Spleen (tissue), 13 donors: ENCODE measurements at places on chromosomes 6 and 20. TPM values are rescaled to one million over a fixed set of nuclear protein-coding genes. Genes with fewer than 3 reads are reported as not detected.

DNA sequence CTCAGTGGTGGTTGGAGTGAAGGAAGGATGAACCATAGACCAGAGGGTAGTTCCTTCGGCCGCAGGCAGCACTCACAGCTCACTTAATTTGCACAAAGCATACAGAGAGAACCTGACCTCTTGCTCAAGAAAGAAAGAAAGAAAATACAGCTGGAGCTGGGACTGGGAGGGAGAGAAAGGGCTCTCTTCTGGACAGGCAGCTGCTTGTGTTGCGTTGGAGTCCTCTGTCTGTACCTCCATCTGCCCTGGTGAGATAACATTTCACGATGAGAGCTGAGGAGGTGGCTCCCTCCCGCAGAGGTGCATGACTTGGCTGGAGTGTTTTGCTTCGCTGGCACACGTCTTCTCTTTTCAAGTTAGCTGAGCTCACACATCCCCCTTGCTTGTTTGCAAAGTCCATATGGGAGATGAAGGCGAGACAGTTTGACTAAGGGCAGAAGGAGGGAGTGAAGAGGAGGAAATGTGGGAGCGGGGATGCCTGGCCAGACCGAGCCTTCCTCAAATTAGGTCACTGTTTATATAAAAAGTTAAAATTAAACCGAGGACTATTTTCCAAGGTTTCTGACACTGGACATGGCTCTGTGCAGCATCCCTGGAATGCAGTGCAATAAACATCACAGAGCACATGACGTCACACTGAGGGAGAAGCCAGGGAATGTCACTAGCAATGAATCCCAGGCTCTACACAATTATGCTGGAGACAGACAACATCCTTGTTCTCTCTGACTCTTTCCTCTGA is 359.4 kb downstream of the CD83 start:
- no peak overlapping the region for H3K4me3 ChIP-seq
- no peak for DNase-seq
- H3K27ac ChIP-seq = peak overlapping the region; percentile 63
- no peaks in the 10 kb centered on the region for H3K27me3 ChIP-seq
- peaks cover 19% of the 10 kb centered on the region for H3K4me1 ChIP-seq

DNA sequence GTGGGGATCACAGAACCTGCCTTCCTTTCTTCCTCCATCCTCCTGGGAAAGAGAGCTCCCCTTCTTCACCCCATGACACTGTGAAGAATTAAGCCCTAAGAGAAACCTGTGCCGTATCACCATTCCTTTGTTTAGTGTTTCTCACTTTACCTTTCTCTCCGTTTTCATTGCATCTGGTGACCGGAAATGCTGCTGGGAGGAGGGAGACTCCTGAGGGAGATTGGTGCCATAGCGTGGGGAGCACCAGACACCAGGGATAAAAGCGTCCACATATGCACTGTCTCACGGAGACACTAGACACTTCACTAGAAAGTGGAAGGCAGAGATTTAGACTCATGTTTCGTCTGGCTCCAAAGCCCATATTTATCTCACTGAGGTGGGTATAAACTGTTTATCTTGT is 15.5 kb upstream of the ULBP3 start:
- H3K4me3 ChIP-seq = no peak overlapping the region
- no peak for DNase-seq
- H3K27me3 ChIP-seq = no peaks in the 10 kb centered on the region
- no peaks in the 10 kb centered on the region for H3K36me3 ChIP-seq

DNA sequence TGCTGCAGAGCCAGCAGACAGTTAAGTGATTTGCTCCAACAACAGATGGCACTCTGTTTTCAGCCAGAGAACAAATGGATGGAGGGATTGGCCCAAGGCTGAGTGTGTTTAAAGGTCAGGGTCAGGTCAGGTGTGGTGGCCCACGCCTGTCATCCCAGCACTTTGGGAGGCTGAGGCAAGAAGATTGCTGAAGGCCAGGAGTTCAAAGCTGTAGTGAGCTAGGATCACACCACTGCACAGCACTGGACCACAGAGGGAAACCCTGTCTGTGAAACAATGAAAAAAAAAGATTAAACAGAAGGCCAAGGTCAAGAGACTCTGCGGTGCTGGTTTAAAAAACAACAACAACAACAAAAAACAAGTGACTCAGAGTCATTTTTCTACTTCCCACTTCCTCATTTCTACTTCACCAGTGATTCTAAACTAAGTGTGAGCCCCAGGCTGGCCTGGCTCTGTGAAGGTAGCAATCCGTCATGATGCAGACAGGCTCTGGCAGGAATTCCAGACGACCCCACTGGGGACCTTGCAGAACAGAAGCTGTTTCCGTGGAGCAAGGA is 42.5 kb upstream of the ARMC2 start:
- peaks cover 8% of the 10 kb centered on the region for H3K4me1 ChIP-seq
- no peak overlapping the region for H3K4me3 ChIP-seq
- H3K27ac ChIP-seq = no peak overlapping the region
- no peak for DNase-seq

- DNase-seq = no peak
- no peaks in the 10 kb centered on the region for H3K4me1 ChIP-seq
- H3K36me3 ChIP-seq = no peaks in the 10 kb centered on the region
- no peaks in the 10 kb centered on the region for H3K27me3 ChIP-seq
- H3K27ac ChIP-seq = no peak overlapping the region
Measured at GRCh38 chr6:22448291-22448711, 121.1 kb upstream of the HDGFL1 start.

- peaks cover 56% of the 10 kb centered on the region for H3K4me1 ChIP-seq
- peaks cover 9% of the 10 kb centered on the region for H3K27me3 ChIP-seq
- no peaks in the 10 kb centered on the region for H3K36me3 ChIP-seq
- H3K27ac ChIP-seq = peak overlapping the region; percentile 95
Measured at GRCh38 chr20:58389324-58389967, 417 bp downstream of the VAPB start.

The GMDS gene
- 22.3 TPM for total RNA-seq

The UBE2V1 gene
- total RNA-seq = 135 TPM

GRCh38 chr6:15283986-15284361 is 38.1 kb downstream of the JARID2 start:
- H3K4me3 ChIP-seq = no peak overlapping the region
- H3K4me1 ChIP-seq = peaks cover 70% of the 10 kb centered on the region
- no peak overlapping the region for H3K27ac ChIP-seq
- H3K27me3 ChIP-seq = no peaks in the 10 kb centered on the region
- DNase-seq = no peak
- H3K36me3 ChIP-seq = no peaks in the 10 kb centered on the region

- H3K27ac ChIP-seq = no peak overlapping the region
- no peaks in the 10 kb centered on the region for H3K4me1 ChIP-seq
- no peaks in the 10 kb centered on the region for H3K27me3 ChIP-seq
- H3K36me3 ChIP-seq = no peaks in the 10 kb centered on the region
- DNase-seq = no peak
Measured at GRCh38 chr20:24834310-24834709, 114.8 kb upstream of the CST7 start.

DNA sequence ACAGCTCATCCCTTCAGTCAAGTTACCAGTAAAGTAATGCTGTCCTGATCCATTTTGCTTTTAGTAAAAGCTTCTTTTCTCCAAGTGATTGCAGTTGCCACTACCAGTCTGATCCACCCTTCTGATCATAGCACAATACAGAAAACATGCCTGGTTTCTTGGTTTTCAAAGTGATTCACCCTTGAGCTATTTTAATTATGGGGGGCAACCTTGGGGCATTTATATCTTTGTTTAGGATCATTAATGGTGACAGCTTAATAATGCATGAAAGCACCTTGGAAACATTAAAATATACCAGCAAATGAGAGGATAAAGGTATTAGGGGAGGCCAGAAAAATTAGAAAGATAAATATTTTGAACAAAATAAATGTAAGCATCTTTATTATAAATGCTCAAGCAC is 38.4 kb downstream of the LRRC1 start:
- no peaks in the 10 kb centered on the region for H3K27me3 ChIP-seq
- no peak for DNase-seq
- no peaks in the 10 kb centered on the region for H3K36me3 ChIP-seq
- H3K4me3 ChIP-seq = no peak overlapping the region

DNA sequence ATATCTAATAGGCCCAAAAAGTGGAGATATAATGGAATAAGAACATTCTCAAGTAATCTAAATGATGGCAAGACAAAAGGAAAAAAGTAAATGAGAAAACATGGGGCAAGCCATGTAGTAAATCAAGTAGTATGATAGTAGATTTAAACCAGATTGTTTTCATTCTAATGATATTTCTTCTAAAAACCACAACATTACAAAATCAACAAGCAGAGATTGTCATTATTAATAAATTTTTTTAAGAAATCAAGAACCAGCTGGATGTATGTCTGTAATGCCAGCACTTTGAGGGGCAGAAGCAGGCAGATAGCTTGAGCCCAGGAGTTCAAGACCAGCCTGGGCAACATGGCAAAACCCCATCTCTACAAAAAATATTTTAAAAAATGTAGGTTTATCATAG is 155.0 kb downstream of the RNGTT start:
- no peaks in the 10 kb centered on the region for H3K4me1 ChIP-seq
- DNase-seq = no peak
- H3K27ac ChIP-seq = no peak overlapping the region
- H3K4me3 ChIP-seq = no peak overlapping the region
- no peaks in the 10 kb centered on the region for H3K27me3 ChIP-seq

The FLRT3 gene
- total RNA-seq = 0.34 TPM

GRCh38 chr20:17675519-17676377 is 6.3 kb downstream of the RRBP1 start:
- H3K27me3 ChIP-seq = no peaks in the 10 kb centered on the region
- H3K27ac ChIP-seq = no peak overlapping the region
- no peaks in the 10 kb centered on the region for H3K36me3 ChIP-seq
- H3K4me3 ChIP-seq = no peak overlapping the region
- no peak for DNase-seq

DNA sequence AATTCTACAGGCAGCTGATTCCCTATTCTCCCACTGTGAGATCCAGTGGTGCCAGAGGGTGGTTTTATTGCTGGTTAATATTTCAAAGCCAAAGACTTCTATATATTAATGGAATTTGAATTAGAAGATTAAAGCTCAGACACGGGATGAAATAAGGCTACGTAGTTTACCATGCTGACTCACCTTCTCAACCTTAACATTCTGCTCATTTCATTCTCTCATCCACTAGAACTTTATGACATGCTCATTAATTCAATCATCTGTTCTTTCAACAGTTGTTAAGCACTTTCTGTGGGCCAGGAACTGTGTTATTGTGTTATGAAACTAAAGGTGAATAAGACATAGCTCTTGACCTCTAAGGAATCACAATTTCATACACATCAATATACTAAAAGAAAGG is 456.9 kb upstream of the MAP3K7 start:
- H3K36me3 ChIP-seq = no peaks in the 10 kb centered on the region
- H3K4me3 ChIP-seq = no peak overlapping the region
- H3K4me1 ChIP-seq = no peaks in the 10 kb centered on the region
- DNase-seq = no peak
- no peaks in the 10 kb centered on the region for H3K27me3 ChIP-seq
- no peak overlapping the region for H3K27ac ChIP-seq

The RIPPLY2 gene
- not detected for total RNA-seq

- no peak overlapping the region for H3K27ac ChIP-seq
- no peaks in the 10 kb centered on the region for H3K4me1 ChIP-seq
- no peak overlapping the region for H3K4me3 ChIP-seq
Measured at GRCh38 chr20:32315399-32315798, 37.9 kb downstream of the KIF3B start.

The PLN gene
- 1.5 TPM for total RNA-seq

DNA sequence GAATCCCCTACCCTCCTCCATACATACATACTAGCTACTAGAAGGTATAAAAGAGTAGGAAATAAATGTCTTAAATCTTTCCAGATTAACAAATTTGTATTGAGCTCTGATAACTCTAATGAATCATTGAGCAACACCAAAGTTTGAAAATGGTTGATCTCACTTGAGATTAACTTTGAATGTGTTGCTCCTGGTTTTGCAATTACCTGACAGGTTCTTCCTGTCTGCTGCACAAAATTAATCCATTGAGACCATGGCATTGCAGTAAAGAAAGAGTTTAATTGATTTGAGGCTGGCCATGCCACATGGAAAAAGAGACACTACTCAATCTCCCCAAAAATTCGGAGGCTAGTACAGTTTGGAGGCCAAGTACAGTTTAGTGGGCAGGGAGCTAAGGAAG is 21.3 kb upstream of the EZR start:
- H3K4me1 ChIP-seq = peaks cover 30% of the 10 kb centered on the region
- DNase-seq = no peak
- no peak overlapping the region for H3K4me3 ChIP-seq
- H3K27me3 ChIP-seq = no peaks in the 10 kb centered on the region
- H3K27ac ChIP-seq = no peak overlapping the region
- no peaks in the 10 kb centered on the region for H3K36me3 ChIP-seq

DNA sequence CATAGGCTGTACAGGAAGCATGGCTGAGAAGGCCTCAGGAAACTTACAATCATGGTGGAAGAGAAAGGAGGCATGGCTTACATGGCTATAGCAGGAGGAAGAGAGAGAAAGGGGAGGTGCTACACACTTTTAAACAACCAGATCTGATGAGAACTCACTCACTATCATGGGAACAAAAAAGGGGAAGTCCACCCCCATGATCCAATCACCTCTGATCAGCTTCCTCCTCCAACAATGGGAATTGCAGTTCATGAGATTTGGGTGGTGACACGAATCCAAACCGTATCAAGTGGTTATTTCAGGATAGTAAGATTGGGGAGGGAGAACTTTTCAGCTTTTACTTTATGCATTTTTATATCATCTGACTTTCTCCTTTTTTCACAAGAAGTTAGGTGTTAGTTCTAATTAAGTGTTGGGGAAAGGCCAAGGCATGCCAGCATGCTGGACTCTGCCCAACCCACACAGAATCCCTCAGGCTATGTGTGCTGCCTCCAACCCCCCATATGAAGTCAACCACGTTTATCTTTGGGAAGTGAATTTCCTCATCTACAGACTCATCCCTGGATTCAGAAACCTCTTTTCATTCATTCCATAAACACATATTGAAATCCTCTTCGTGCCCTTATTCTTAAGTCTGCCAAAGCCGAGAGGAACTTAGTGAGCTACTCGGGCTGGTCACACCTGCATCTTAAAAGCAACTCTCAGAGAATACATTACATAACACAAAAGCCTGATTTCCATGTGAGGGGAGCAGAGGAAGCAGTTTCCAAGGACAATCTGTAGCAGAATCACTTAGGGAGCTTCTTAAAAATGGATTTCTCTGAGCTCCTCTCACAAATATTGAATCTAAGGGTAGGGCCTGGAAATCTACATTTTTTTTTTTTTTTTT is 16.7 kb upstream of the CLIC5 start:
- H3K4me3 ChIP-seq = no peak overlapping the region
- H3K36me3 ChIP-seq = no peaks in the 10 kb centered on the region
- no peaks in the 10 kb centered on the region for H3K27me3 ChIP-seq
- no peaks in the 10 kb centered on the region for H3K4me1 ChIP-seq
- no peak overlapping the region for H3K27ac ChIP-seq

The SIRPB2 gene
- total RNA-seq = 27.4 TPM

- no peaks in the 10 kb centered on the region for H3K36me3 ChIP-seq
- H3K4me3 ChIP-seq = no peak overlapping the region
- no peak for DNase-seq
- H3K27ac ChIP-seq = peak overlapping the region; percentile 85
Measured at GRCh38 chr6:14727494-14728395, 518.1 kb upstream of the JARID2 start.

The SLC17A1 gene
- not detected for total RNA-seq

- H3K27ac ChIP-seq = no peak overlapping the region
- no peak for DNase-seq
- H3K36me3 ChIP-seq = no peaks in the 10 kb centered on the region
- H3K4me1 ChIP-seq = no peaks in the 10 kb centered on the region
- no peak overlapping the region for H3K4me3 ChIP-seq
Measured at GRCh38 chr20:3691897-3692296, 10.1 kb upstream of the ADAM33 start.
